ENCODE measurements at places on chromosomes 2 and 18.

DNA sequence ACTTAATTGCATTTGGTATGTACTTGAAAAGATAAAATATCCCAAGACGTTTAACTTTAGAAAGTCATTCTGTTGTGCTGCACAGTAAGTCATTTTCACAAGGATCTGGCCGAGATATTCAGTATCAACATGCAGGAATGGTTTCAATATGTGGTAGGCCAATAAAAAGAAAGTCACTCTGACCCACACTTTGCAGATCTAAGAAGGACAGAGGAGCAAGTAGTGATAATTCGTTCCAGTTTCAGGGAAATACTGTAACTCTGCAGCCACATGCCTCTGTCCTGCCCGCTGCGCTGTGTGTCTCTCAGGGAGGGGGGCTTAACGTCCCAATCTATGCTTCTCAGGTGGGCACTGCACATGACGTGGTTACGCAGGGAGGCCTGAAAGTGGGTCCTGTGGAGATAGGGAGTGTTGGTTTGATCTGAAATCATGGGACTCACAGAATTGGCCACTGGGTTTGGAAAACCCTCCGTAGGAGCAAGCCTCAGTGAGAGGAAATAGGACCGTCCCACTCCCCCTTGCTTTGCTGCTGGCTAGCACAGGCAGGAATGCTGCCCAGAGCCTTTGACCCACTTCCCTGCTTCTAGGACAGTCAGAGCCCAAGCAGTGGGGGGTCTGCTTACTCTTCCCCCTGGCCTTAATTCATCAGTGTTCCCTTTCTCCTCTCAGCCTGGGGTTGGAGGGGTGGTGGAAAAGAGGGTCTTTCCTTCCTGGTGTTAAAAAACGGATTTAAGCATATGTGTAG lies 314.7 kb upstream of the SPRED2 start:
- no peak for DNase-seq

DNA sequence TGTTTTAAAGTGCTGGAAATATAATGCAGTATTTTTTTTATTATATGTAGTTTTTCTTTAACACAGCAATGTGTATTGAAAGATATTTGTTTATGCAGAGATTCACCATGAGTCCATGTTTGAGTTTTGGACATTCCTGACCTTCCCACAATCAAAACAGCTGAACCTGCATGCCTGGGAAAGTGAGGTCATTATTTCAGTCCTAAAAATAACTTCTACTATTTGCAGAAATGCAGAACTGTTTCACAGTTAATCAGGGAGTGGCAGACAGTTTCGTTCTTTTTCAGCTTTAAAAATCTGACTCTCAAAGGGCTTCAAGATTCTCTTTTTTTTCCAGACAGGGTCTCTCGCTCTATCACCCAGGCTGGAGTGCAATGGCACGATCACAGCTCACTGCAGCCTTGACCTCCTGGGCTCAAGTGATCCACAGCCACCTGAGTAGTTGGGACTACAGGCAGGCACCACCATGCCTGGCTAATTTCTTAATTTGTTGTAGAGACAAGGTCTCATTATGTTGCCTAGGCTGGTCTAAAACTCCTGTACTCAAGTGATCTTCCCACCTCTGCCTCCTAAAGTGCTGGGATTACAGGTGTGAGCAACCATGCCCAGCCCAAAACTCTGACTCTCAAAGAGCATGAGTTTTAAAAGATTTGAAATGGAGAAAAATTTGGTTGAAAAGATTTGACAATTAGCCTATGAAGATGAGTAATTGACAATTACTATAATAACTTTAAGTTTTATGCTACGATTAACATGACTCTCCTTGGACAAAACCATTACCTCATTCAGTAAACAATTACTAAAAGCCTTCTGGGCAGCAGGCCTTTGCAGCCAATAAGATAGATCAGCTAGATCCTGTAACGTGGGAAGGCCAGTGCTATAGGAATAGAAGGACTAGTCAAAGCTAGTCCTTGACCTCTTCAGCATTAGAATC lies 5.0 kb upstream of the MYL12B start:
- DNase-seq = no peak

GRCh38 chr2:82819951-82820350 lies 1639.1 kb downstream of the SUCLG1 start:
- no peak for DNase-seq

DNA sequence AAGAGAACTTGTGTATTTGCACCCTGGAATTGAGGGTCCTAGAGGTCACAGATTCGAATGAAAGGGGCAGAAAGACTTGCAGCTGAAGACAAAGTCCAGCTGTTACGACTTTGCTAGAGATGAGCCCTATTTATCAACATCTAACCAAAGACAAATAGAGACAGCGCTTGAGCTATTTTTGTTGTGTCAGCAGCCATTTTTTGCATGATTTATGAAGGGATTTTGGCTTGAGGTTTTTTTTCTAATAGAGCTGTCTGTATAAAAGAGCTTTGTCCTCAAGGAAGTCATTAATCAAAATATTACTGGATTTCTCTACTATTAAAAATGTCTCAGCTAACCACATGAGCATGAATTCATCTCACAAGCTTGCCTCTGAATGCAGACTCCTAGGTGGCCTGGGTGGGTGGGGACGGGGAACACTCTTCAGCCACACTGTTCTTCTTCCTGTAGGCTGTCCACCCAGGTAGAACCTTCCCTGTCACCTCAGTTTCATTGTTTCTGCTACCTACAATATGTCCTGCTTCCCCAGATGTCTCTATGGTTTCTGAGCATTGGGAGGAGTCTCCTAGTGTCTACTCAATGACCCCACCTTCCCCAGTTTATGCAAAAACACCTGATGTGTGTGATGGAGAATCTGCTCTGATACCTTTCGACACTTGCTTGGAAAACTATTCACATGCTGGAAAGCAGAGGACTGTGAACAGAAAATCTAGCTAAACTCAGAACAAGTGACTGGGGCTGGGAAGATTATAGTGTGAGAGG lies 7.2 kb upstream of the CD226 start:
- DNase-seq = no peak

DNA sequence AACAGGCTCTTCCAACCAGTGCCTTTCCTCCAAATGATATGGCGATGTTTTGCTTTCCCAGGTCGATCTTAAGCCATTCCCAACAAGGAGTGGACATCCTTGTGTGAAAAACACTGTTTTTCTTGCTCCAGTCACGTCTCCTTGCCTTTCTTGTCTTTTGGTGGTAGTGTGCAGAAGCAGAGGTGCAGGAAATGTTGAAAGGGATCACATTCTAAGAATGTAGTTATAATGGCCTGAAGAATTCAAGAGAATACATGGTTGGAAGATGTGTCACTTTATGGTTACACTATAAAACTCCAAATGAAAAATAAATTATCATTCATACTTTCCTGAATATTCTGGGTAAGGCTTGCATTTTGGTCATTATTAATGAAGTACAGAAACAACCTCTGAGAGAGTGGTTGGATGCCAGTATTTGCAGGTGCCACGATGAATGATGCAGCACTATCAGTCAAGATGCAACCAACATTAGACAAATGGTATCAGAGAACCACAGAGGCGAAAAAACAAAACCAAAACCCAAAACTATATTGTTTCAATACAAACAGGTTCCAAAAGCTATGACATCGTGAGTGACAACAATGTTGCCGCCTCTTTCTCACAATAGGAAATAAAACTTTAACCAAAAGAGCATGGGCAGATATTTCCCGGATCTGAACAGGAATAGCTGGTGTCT lies 27.5 kb upstream of the POLE4 start:
- DNase-seq = no peak

DNA sequence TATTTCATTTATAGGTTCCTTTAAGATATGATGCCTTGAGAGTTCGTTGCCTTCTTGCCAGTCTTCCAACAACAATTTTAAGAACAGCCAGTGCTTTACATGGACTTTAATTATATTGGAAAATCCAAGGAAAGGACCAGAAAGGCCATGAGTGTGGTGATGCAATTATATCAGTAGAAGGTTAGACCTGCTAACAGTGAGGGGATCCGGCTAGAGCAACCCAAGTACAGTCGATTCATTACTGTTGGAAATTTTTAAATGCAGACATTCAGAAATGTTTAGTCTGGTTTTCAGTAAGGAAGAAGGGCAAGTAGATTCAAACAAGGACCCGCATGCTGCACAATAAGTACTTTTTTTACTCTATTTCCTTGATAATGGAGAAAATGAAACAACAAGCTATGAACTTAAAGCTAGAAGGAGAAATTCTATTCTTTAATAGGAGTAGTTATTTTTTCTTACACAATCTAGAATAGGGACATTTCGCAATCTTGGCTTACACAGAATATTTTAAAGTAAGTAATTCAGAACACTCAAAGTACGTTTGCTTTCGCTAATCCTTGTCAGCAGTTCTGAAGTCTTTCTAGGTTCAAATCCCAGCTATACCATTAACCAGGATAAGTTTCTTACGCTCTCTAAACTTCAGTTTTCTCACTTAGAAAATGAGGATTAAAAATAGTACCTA lies 405.5 kb downstream of the MEIS1 start:
- no peak for DNase-seq

DNA sequence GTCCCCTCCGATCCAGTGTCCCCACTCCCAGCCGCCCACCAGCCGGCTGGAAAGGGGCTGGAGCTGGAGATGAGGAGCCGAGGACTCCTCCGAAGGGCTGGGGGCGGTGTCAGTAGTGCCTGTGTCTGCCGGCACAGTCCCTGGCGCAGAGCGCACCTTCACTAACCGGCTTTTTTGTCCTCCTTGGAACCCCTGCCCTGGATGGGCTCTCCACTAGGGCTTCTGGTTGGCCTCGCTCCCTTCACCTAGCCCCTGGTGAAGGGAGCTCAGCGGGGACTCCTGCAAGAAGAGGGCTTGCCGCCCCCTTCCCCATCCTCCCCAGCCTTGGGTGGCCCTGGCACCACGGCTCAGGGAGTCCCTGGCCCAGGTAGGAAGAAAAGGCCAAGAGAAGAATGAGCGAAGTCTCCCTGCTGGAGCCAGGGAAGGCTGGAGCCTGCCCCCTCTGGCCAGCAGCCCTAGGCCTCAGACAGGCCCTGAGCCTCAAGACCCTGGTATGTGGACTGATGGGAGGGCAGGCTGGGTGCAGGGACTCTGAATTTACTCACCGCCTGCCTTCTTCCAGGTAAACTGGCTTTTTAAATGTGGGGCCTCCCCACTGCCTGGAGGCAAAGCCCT lies 570 bp upstream of the ECEL1 start:
- no peak for DNase-seq

- no peak for DNase-seq
These were observed 69.2 kb downstream of the RIT2 start for GRCh38 chr18:43046322-43046721.

DNA sequence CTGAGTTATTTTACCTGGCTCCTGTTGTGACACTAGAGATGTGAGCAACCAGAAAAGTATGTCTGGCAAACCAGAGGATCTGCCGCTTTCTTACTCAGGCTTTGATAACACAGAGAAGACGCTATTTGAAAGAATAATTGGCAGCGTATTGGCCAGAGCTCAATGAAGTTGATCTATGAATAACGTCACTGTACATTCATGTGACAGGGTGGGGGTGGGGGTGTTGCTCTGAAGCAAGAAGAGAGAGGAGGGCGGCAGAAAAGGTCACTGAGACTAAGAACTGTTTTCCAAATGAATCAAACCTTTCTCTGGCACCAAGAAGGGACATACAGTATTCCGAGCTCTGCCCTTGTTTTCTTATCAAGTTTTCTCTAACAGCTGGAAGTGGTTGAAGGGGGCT lies 1.7 kb upstream of the ONECUT2 start:
- no peak for DNase-seq

GRCh38 chr2:133426791-133427190 lies 141.5 kb downstream of the NCKAP5 start:
- no peak for DNase-seq

GRCh38 chr2:162379719-162380580 lies 36.0 kb downstream of the GCA start:
- DNase-seq = no peak

- DNase-seq = no peak
These were observed 498.5 kb downstream of the EIPR1 start for GRCh38 chr2:2879071-2879470.

GRCh38 chr18:28767727-28768211 lies 590.8 kb upstream of the CDH2 start:
- DNase-seq = no peak

DNA sequence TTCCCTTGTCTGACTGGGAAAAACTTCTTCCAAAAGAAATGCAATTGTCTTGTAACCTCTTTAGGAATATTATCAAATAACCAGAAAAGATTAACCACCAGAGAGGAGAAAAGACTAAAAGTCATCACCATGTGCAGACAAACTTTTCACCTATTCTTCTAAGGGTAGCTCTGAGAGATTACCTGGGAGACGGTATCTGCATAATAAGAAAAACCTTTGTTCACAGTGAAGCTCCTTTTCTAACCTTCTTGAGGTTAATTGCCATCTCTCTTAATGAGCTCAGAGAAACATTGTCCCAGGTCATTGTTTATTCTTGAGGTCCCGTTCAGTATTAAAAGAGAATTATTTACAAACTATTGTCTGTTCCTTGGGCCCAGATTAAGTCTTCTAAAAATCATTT lies 1091.2 kb upstream of the LRRTM1 start:
- no peak for DNase-seq

- DNase-seq = no peak
These were observed 562.7 kb upstream of the SLC39A10 start for GRCh38 chr2:195094330-195094729.

DNA sequence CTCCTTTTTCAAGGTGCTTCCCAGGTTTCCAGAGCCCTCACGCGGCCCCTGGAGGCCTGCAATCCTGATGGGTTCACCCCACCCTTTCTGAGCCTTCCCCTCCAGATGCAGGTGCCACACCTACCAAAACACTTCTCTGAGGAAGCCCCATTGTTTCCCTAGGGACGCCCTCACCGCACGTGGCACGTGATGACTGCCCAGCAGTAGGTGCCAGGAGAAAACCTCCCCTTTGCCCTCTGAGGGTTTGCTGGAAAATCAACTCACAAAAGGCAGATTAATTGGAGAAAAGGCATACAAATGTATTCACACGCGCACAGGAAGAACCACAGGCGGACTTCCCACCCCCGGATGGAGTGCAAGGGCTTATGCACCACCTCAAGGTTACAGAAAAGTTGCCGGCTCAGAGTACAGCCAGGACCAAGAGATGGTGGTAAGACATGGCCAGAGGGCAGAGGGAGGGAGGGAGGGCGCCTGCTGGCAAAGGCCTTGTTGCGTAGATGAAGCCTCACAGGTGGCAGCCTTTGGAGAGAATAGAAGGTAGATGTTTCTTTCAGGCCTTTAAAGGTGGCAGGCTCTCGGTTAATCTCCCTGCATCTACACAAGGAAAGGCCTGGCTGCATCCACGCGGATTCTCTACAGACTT lies 269.4 kb upstream of the RAB6C start:
- no peak for DNase-seq

DNA sequence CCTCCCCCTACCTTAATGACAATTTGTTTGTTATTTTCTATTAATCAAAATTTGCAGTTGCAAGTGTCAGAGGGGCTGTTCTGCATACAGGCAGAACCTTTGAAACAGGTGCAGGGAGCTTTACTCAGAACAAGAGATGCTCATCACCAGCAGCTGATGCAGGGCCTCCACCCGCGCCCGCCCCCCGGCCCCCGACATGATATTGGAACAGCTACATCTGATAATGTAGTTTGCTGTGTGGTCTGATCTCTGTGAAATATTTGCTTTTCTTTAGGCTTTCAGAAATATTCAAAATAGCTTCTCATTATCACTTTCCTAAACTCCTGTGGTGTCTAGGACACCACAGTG lies 130.0 kb downstream of the PRKCE start:
- DNase-seq = no peak

- no peak for DNase-seq
These were observed 961.7 kb upstream of the TMEFF2 start for GRCh38 chr2:193156480-193156879.
